NCI-H1930 (cell line): ENCODE measurements at places on chromosomes 11 and 22.

DNA sequence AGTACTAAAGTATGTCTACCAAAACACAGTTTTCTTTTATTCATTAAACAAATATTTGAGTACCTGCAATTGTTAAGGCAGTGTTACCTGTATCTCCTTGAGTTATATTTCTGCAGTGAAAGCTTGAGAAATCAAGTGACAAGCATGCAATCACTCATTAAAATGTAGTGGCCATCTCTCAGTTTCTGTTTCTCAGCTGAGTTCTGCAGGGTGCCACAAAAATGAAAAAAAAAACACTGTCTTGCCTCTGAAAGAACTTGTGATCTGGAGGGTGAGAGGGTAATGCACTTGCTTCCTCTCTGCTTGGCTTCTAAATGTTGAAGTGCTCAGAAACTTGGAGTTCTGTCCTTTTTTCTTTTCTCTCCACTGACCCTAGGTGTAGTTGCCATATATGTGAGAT is 6.8 kb downstream of the QSER1 start:
- no peak for DNase-seq

GRCh38 chr11:24253237-24253760 is 243.6 kb upstream of the LUZP2 start:
- no peak for DNase-seq

DNA sequence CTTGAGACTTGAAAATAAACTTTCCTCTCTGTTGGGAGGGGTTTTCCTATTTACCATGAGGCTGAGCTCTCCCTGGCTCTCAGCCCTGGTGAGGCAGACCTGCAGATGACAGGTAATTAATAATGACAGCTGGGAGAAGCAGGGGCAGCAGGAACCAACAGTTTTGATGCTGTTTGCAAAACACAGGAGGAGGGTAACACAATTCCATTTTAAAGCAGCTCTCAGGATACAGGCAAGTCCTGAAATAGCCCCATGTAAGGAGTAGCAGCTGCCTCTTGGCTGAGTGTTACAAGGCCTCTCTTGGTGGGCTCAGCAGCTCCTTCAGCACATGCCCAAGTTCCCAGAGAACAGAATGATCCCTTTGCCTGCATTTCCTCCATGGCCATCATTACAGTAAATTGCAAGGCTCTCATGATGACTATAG is 13.3 kb downstream of the PARVA start:
- DNase-seq = no peak

- DNase-seq = no peak
These were observed 113.6 kb upstream of the SOX6 start for GRCh38 chr11:16469968-16470367.

- DNase-seq = no peak
These were observed 27.0 kb upstream of the MUC5B start for GRCh38 chr11:1195682-1196515.

DNA sequence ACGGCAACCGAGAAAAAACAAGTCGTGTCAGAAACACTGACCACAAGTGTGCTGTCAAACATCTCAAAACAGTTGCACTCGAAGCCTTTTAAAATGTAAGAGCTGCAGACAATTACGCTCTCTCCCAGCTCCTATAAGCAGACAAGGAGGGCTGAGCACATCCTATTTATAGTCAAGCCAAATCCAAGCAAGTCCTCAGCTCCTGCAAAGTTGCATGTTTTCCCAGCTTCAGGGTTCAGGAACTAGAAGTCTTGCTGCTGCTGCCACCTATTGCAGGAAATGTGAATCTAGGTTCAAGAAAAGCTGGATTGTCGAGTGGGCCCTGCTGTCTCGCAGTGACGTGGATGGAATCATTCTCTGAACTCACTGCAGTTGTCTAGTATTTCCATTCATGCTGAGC is 15.5 kb downstream of the EFCAB6 start:
- DNase-seq = no peak

GRCh38 chr22:17472932-17473331 is 90.4 kb upstream of the SLC25A18 start:
- DNase-seq = no peak

GRCh38 chr11:63998558-63999348 is 12.5 kb downstream of the OTUB1 start:
- peak; percentile 40 for DNase-seq

- DNase-seq = no peak
These were observed 180.0 kb downstream of the WNT11 start for GRCh38 chr11:76026281-76026680.

GRCh38 chr22:29103121-29103520 is 30.3 kb downstream of the KREMEN1 start:
- DNase-seq = no peak

- DNase-seq = no peak
These were observed 56.2 kb upstream of the CD82 start for GRCh38 chr11:44509296-44509695.

GRCh38 chr22:19574247-19574646 is 50.0 kb upstream of the CLDN5 start:
- DNase-seq = no peak

DNA sequence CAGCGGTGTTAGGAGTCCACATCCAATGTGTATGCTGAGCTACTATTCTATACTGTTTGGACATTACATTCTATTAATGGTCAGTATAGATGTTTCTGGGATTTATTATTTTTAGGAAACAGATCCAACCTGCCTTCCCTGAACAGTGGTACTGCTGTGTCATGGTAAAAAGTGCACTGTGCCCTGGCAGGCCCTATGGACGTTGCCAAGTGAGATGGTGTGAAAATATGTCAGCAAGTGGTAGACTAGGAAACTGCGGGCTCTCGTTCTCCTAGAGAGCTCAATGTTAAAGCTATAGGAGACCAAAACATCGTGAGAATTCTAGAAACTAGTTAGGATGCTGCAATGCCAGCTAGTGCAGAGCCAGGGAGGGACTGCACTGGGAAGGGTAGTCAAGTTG is 26.0 kb upstream of the CYP2D6 start:
- no peak for DNase-seq

DNA sequence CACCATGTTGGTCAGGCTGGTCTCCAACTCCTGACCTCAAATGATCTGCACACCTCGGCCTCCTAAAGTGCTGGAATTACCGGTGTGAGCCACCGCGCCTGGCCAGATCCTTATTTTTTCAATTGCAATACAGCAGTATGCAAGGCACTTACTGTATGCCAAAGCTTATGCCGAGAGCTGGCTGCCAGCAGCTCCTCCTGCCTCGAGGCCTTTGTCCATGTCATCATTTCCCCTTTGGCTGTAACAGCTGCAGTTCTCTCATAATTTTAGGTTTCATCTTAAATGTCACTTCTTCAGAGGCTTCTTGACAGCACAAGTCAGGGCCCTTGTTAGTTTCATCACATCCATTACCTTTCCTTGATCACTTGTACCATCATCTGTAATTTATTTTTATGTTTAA is 1.5 kb upstream of the SREBF2 start:
- no peak for DNase-seq

DNA sequence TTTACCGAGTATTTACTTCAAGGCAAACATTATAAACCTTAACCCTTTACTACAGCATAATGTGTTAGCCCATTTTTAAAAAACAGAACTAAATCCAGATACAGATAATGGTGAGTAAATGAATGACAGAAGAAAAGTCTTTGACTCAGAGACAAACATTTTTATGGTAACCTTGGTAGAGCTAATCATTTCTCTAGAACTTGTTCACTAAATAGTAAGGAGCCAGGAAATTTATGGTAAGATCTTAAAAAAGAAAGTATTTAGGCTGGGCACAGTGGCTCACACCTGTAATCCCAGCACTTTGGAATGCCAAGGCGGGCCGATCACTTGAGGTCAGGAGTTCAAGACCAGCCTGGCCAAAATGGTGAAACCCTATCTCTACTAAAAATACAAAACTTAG is 11.5 kb upstream of the FUT4 start:
- no peak for DNase-seq

- no peak for DNase-seq
These were observed 99.8 kb downstream of the CEP164 start for GRCh38 chr11:117427356-117427874.

DNA sequence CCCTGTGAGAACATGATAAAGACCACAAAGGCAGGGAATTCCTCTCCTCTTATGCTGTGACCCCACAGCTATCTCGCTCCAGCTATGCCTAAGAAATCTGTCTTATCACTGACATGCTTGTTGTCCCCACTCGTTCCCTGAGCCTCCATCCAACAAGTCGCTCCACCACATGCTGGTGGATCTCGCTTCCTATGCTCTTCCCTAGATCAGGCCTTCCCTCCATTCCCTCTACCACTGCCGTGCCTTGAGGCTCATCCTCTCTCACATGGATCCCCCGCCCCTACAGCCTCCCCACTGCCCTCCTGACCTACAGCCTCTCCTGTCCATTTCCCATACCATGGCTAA is 1.4 kb upstream of the DGAT2 start:
- no peak for DNase-seq

GRCh38 chr22:48488149-48488551 is 1339.5 kb downstream of the BRD1 start:
- no peak for DNase-seq

DNA sequence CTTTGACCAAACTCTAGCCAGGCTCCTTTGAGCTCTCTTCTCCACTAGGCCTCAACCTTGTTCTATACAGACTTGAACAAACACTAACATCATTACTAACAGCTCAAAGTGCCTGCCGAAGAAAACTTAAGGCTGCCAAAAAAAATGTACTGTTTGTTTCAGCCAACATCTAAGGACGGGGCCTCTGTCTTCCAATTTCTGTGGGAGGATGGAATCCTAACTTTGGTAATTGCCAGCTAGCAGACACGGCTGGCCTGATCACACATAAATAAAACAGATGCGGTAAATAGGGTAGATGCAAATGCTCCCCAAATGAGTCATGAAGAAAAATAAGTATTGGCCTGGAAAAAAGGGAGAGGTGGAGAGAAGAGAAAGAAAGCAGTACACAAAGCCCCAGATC is 394.3 kb downstream of the TMEM135 start:
- DNase-seq = no peak

DNA sequence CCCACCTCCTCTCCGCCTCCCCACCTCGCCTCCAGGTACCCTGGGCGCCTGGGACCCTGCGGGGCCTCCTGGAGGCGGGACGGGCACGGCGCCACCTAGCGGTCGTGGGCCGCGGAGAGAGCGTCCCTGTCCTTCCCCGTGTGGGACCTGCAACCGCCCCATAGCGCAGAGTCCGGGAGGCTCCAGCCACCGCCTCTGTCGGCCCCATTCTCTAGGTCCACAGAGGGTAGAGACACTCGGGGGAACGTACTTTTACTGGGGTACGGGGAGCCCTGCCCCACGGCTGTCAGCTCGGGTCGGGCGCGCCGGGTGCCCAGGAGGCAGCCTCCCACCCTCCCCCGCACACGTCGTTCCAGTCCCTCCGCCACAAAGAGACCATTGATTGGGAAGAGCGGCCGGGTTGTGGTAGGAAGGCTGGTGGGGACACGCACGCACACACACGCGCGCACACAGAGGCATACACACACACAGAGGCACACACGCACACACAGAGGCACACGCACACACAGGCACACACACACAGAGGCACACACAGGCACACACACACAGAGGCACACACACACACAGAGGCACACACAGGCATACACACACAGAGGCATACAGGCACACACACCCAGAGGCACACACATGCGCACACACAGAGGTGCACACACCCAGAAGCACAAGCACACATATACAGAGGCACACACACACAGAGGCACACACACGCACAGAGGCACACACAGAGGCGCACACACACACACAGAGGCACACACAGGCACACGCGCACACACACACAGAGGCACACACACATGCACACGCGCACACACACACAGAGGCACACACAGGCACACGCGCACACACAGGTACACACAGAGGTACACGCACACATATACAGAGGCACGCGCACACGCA is 12.6 kb upstream of the NECTIN1 start:
- no peak for DNase-seq

DNA sequence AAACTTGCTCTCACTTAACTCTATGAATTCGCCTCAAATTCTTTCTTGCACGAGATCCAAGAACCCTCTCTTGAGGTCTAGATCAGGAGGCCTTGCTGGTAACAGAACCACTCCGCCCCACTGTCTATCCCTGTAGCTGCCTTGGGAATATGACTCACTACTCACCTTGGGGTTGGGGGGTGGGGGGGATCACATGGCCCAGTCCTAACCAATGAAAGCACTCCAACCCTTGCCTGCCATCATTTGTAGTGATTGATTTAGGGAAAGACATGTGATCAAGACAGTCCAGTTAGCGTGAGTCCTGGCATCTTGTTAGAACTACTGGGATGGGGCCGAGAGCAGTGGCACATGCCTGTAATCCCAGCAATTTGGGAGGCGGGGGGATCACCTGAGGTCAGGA is 4.8 kb upstream of the MRTFA start:
- DNase-seq = no peak
